ENCODE measurements at places on chromosomes 12 and 14.

DNA sequence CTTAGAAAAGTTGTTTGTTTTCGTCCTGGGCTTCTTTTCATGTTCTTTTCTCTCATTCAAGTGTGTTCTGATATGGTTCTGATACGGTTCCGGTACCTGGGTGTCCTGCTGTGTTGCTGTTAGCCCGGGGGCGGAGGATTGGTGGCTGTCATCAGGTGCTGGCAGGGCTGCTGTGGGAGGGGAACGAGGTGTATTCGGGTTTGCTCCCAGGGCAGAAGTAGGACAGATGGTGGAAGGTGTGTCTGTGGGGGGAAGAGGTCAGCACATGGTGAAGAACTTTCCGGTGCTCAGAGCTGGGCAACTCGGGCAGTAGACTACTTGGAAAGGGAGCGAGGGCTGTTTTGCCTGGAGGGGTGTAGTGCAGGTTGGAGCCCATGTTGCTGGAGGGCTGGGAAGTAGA, 70.2 kb downstream of the SLC25A47 start:
- H3K36me3 ChIP-seq = peaks cover 9% of the 10 kb centered on the region
- no peak overlapping the region for H3K4me3 ChIP-seq
- no peak for DNase-seq
- H3K27me3 ChIP-seq = no peaks in the 10 kb centered on the region
- peaks cover 71% of the 10 kb centered on the region for H3K4me1 ChIP-seq
- H3K27ac ChIP-seq = peak overlapping the region; percentile 75

DNA sequence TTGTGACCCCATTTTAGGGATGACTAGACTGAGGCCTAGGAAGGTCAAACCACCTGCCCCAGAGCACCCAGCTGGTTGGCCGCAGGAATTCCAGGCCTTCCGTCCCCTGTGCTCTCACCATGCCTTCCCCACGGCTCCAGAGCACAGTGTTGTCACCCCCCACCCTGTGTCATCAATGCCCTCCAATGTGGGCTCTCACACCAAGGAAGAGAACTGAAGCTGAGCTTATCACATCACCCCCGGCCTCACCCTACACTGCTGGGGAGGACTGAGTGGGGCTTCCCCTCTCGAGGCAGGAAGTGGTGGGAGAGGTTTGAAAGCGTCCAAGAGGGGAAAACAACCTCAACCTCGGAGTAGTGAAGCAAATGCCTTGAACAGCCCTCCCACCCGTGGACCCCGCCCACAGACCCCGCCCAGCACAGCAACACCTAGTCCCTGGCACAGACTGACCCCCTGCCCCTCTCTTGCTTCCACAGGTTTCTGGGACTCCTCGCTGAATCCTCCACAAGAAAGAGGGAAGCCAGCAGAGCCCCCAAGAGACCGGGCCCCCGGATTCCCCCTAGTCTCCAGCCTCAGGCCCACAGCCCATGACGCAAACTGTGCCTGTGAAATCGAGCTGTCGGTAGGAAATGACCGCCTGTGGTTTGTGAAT, 97.2 kb downstream of the LGMN start:
- no peak overlapping the region for H3K4me3 ChIP-seq
- no peak for DNase-seq
- peaks cover 3% of the 10 kb centered on the region for H3K36me3 ChIP-seq
- H3K27me3 ChIP-seq = no peaks in the 10 kb centered on the region

DNA sequence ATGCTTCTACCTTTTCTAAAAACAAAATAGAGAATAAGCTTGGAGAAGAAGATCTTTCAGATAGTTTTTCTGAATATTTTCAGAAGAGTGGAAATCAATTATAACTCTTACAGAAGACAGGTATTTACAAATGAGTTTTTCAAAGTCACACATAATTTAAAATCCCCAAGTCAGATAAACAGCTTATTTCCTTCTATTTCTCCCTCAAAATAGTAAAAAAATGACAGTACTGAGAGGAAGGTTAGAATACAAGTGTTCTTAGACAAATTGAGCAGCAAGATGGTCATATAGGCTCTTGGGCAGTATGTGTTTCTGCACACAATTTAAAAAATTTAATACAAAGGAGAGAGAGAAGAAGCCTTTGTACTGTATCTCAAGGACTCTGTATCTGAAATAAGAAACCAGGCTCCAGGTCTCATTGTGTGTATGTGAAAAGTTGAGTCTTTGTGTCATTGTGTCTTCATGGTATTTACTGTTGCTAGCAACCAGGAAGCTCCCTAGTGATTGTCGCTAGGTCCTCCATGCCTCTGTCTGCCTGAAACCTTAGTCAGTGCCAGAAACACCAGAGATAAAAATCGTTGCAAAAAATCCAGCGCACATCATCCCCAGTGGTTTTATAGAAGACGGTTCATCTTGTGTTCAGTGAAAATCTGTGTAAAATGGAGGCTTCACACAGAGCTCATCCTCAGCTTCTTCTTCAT, 12.9 kb upstream of the TUBA1A start:
- H3K4me1 ChIP-seq = peaks cover 24% of the 10 kb centered on the region
- H3K36me3 ChIP-seq = no peaks in the 10 kb centered on the region
- H3K27me3 ChIP-seq = no peaks in the 10 kb centered on the region
- H3K4me3 ChIP-seq = peak overlapping the region; percentile 56

GRCh38 chr12:14849661-14850060, 6.3 kb upstream of the ART4 start:
- no peak for DNase-seq
- H3K27ac ChIP-seq = peak overlapping the region; percentile 6
- H3K27me3 ChIP-seq = peaks cover 25% of the 10 kb centered on the region
- peaks cover 31% of the 10 kb centered on the region for H3K4me1 ChIP-seq

DNA sequence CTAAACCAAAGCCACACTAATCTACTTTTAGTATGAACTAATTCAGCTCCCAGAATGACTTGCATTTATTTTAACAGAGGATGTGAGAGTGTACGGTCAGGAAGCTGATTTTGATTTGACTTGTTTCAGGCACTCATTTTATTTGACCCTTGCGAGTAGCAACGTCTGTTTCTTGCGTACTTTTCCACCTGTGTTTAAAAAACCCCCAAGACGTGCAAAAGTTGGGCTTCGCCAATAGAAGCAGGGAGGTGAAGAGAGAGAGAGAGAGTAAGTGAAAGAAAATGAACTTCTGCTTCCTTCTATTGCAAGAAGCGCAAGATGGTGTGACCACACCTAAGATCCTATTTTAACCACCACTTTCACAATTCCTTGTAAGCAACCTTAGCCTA, 6.7 kb upstream of the SLC15A4 start:
- no peak overlapping the region for H3K27ac ChIP-seq
- no peak for DNase-seq
- no peaks in the 10 kb centered on the region for H3K27me3 ChIP-seq
- no peak overlapping the region for H3K4me3 ChIP-seq

GRCh38 chr14:42047421-42048055, 440.9 kb downstream of the LRFN5 start:
- no peak for DNase-seq
- no peak overlapping the region for H3K27ac ChIP-seq
- H3K27me3 ChIP-seq = peaks cover 3% of the 10 kb centered on the region
- no peaks in the 10 kb centered on the region for H3K36me3 ChIP-seq
- no peaks in the 10 kb centered on the region for H3K4me1 ChIP-seq
- no peak overlapping the region for H3K4me3 ChIP-seq

GRCh38 chr14:81465507-81466228, 65.5 kb upstream of the STON2 start:
- no peak overlapping the region for H3K4me3 ChIP-seq
- no peaks in the 10 kb centered on the region for H3K27me3 ChIP-seq
- peaks cover 6% of the 10 kb centered on the region for H3K4me1 ChIP-seq
- H3K36me3 ChIP-seq = no peaks in the 10 kb centered on the region

DNA sequence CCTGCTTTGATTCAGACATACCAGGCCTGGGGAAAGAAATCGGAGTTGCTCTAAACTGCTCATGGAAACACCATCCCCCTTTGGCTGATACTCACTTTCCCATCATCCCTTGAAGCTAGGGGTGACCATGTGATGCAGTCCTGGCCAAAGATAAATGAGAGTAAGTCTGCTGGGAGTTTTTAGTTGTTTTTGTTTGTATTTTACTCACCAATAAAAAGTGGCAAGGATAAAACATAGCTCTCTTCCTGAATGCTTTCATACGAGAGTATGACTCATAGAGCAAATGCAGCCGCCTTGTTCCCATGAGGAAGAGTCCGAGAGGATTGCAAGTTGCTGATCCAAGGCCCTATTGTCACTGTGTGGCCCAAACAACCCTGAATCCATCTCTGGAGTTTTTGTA, 126.4 kb upstream of the TMEM132C start:
- no peak for DNase-seq
- no peaks in the 10 kb centered on the region for H3K27me3 ChIP-seq
- H3K4me1 ChIP-seq = peaks cover 7% of the 10 kb centered on the region

DNA sequence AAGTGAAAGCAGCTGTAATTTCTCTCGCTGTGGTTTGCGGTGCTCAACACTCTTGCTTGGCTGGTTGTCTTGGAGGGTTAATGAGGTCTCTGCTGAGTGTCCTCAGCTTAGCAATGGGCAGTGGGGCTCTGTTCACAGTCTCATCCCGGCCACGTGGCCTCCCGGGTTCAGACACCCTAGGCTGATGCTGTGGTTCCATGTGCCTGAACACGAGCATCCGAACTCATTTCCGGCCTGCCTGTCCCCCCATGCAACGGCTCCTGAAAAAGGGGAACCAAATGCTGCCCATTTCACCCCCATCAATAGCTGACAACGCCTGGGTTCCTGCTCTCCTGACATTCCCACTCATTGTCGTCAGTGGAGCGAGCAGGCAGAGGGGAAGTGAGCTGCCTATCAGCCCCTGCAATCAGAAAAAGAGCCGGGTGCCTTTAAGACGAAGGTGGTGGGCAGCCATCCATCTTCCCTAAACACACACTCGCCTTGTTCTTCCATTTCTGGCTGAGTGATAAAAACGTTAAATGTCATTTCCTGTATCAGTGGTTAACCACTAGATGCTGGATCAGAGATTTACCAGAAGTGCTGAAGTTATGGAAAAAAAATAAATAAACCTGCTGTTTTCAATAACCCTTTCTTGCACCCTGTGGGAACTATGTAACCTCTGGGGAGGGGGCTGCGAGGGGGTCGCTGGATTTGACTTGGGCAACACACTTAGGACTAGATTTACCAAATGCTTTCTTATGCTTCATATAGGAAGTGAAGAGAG, 60.3 kb upstream of the BCL2L14 start:
- H3K27ac ChIP-seq = no peak overlapping the region
- DNase-seq = no peak
- peaks cover 11% of the 10 kb centered on the region for H3K27me3 ChIP-seq
- peak overlapping the region; percentile 13 for H3K4me3 ChIP-seq

- no peak overlapping the region for H3K27ac ChIP-seq
- H3K36me3 ChIP-seq = no peaks in the 10 kb centered on the region
- no peaks in the 10 kb centered on the region for H3K27me3 ChIP-seq
- no peak for DNase-seq
Observed at GRCh38 chr12:84222841-84223240, 689.8 kb downstream of the SLC6A15 start.

GRCh38 chr12:47808050-47808449, 11.7 kb downstream of the HDAC7 start:
- H3K27ac ChIP-seq = no peak overlapping the region
- no peaks in the 10 kb centered on the region for H3K36me3 ChIP-seq
- DNase-seq = no peak
- peaks cover 63% of the 10 kb centered on the region for H3K4me1 ChIP-seq
- no peaks in the 10 kb centered on the region for H3K27me3 ChIP-seq

GRCh38 chr14:91142214-91142668, 28.4 kb downstream of the DGLUCY start:
- no peaks in the 10 kb centered on the region for H3K27me3 ChIP-seq
- peaks cover 14% of the 10 kb centered on the region for H3K36me3 ChIP-seq
- no peak overlapping the region for H3K27ac ChIP-seq
- no peak overlapping the region for H3K4me3 ChIP-seq
- H3K4me1 ChIP-seq = peaks cover 22% of the 10 kb centered on the region
- DNase-seq = no peak

- no peak overlapping the region for H3K27ac ChIP-seq
- peaks cover 10% of the 10 kb centered on the region for H3K4me1 ChIP-seq
- peaks cover 5% of the 10 kb centered on the region for H3K27me3 ChIP-seq
- H3K36me3 ChIP-seq = no peaks in the 10 kb centered on the region
- DNase-seq = no peak
- H3K4me3 ChIP-seq = no peak overlapping the region
Observed at GRCh38 chr14:71142375-71143038, 235.2 kb downstream of the PCNX1 start.

- no peak overlapping the region for H3K4me3 ChIP-seq
- peaks cover 30% of the 10 kb centered on the region for H3K27me3 ChIP-seq
- peaks cover 5% of the 10 kb centered on the region for H3K36me3 ChIP-seq
- DNase-seq = no peak
- peaks cover 29% of the 10 kb centered on the region for H3K4me1 ChIP-seq
- H3K27ac ChIP-seq = peak overlapping the region; percentile 51
Observed at GRCh38 chr12:4027412-4027811, 154.2 kb upstream of the PARP11 start.

GRCh38 chr12:130880411-130880885, 8.6 kb downstream of the RAN start:
- no peak for DNase-seq
- H3K36me3 ChIP-seq = peaks cover 22% of the 10 kb centered on the region
- H3K27me3 ChIP-seq = peaks cover 6% of the 10 kb centered on the region

GRCh38 chr12:53427905-53428594, 4.4 kb downstream of the AMHR2 start:
- H3K27ac ChIP-seq = no peak overlapping the region
- no peaks in the 10 kb centered on the region for H3K27me3 ChIP-seq
- peaks cover 14% of the 10 kb centered on the region for H3K4me1 ChIP-seq
- H3K36me3 ChIP-seq = no peaks in the 10 kb centered on the region
- no peak for DNase-seq

DNA sequence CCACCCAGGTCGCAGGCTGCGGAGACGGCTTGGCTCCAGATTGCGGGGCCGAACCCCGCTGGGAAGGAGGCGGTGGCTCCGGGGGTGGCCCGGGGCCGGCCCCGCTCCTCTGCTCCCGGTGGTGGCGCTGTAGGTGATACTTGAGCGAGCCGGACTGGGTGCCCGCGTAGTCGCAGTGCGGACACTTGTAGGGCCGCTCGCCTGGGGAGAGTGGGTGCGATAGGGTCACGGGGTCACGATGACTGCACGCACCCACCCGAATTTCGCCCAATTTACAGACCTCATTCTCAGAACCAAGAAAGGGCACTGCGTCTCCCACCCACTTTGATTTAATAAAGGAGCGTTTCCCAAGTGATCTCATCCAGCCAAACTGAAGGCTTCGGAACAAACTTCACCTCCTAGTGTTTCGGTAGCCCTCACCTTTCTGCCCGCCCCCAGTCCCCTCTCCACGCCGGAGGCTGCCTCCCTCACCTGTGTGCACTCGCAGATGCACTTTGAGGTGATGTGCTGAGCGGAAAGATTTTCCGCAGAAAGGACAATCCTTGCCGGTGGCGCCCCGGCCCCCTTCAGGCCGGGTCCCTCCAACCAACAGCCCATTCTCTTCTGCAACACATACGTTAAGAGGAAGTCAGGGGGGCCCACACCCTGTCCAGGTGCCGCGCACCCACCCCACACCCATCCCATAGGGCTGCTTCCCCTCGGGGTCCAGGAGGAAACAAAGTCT, 7.4 kb downstream of the ZNF219 start:
- no peak overlapping the region for H3K4me3 ChIP-seq
- DNase-seq = no peak
- no peaks in the 10 kb centered on the region for H3K27me3 ChIP-seq
- H3K36me3 ChIP-seq = peaks cover 27% of the 10 kb centered on the region
- peaks cover 41% of the 10 kb centered on the region for H3K4me1 ChIP-seq
